ENCODE measurements at places on chromosomes 1 and 21.

- DNase-seq = no peak
Observed at GRCh38 chr21:43719748-43720538, 1.0 kb downstream of the PDXK start.

DNA sequence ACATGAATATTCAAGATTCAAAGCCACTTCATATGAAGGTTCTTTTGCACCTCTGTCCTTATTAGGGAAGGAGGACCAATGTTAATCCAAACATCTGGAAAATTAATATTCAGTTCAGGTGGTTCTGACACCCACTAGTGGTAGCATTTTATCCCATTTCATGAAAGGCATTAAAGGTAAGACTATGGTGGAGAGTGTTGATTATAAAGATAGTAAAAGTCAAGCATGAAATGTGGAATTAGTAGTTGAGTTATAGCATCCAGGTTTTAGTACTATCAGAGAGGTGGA, 17.5 kb upstream of the YTHDF2 start:
- DNase-seq = no peak

- DNase-seq = no peak
Observed at GRCh38 chr1:178768423-178768822, 43.4 kb downstream of the RALGPS2 start.

DNA sequence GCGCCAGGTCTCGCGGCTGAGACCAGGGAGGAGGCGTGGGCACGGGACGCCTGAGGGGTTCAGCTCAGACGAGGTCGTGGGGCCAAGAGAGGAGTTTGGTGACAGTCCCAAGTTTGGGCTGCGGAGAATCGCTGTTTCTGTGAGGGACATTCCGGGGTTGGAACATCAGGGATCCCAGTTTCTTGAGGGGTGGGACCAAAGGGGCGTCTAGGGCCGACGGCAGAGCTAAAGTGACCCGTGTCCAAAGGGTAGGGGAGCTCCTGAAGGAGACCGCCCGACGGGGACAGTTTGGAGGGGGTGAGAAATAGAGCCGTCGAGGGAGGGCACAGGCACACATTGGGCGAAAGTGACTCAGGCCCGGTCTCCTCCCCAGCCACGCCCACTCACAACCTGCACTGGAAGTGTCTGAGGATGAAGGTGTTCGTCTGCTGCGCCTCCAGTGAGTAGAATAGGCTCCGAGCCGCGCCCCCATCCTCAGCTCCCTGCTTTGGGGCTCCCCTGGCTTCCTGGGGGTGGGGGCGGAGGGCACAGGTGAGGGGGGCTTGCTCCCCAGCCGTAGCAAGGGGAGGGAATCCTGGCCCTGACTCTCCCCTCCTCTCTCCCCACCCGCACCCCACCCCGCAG, 7.0 kb downstream of the EFNA3 start:
- DNase-seq = peak; percentile 71

DNA sequence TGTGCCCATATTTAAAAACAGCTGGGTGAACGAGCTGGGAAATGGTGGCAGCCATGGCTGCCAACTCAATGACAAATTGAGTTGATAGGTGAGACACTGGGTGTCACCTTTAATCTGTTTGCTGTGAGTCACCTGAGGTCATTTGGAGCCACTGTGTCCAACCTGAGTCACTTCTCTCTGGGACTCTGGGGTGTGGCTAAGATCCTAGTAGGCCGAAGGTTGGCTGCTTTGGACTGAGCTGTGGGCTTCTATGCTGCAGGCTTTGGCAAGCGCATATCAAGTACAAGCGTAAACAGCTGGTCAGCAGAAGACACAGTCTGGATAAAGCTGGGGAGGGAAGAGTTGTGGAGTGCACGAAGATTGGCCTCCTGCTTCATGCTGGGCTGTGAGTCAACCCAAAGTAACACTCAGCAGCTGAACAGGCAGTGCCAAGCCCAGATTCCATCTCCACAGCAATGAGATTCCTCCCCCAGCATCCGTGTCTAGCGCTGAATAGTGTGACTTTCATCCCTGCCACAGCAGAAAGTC, 24.0 kb downstream of the TEX35 start:
- DNase-seq = peak; percentile 92

GRCh38 chr1:197850042-197850441, 52.4 kb upstream of the C1orf53 start:
- no peak for DNase-seq

GRCh38 chr21:41439248-41439647, 13.2 kb downstream of the MX1 start:
- peak; percentile 12 for DNase-seq

DNA sequence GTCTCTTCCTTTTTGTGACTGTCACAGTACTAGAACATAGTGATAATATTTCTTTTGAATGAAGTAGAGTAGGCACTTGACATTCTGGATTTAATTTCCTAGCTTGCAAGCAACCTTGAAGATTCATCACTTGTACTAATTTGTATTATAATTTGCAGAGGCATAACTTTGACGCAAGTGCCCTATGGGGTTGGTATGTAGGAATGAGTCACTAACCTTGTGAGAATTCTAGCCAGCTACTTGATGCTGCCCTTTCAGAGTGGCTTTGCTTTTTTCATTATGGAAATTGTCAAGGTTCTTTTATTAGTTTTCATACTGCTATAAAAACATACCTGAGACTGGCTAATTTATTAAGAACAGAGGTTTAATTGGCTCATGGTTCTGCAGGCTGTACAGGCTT, 13.7 kb upstream of the DPH5 start:
- DNase-seq = no peak

GRCh38 chr1:81506699-81507098, 294.0 kb upstream of the ADGRL2 start:
- DNase-seq = no peak

DNA sequence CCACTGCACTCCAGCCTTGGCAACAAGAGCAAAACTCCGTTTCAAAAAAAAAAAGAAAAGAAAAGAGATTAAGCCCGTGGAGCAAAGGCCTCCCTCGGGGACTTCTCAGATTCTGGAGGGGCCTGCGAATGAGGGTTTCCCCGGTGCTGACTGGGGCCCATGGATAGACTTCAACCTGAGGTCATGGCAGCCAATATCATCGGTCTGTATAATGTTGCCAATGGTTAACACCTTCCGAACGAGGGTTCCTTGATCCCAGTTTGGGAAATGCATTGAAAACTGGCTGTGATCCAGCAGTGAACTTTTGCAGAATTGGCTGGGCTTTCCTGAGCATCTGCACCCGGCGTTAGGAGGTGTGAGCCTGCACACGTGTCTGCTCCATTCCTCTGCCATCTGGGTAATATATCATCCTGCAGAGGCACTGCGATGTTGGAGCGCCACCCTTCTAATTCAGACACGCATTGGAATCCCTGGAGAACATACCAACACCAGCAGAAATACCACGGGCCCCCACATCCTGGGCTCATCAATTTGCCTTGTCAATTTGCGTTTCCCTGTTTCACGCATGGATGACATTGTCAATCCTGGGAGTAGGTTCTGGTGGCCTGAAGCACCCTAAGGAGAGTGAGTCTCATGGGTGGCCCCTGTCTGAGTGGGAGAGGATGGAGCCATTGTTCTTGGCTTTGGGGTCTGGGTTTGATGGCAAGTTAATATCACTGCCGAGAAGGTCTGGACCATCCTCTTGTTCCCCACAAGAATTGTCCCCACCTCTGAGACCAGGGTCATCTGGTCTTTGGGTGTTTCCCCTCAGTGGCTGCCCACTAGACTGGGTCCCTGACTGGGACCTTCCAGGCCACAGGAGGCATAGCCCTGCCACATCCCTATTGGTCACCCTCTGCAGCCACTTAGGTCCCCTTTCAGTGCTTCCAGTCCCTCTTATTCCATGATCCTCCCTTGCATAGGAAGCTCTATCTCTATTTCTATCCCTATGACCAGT, 441.0 kb downstream of the PTPRU start:
- DNase-seq = no peak

- no peak for DNase-seq
Observed at GRCh38 chr1:221276896-221277409, 397.7 kb downstream of the HLX start.

- DNase-seq = no peak
Observed at GRCh38 chr1:160459687-160460086, 59.3 kb downstream of the VANGL2 start.

DNA sequence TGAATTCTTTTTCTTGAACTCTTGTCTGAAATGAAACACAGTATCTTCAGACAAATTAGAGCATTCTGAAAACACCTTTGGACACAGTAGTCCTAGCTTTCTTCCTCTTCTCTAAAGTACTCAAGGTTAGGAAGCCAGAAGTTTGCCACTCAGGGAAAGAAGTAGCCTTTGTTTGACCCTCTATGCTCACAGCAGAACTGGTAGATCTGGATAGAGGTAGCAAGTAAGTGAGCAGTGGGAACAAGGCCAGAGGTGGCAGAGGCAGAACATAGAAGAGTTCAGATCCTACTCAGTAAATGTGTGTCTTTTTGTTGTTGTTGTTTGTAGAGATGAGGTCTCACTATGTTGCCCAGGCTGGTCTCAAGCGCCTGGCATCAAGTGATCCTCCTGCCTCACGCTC, 7.4 kb upstream of the PIGR start:
- no peak for DNase-seq

DNA sequence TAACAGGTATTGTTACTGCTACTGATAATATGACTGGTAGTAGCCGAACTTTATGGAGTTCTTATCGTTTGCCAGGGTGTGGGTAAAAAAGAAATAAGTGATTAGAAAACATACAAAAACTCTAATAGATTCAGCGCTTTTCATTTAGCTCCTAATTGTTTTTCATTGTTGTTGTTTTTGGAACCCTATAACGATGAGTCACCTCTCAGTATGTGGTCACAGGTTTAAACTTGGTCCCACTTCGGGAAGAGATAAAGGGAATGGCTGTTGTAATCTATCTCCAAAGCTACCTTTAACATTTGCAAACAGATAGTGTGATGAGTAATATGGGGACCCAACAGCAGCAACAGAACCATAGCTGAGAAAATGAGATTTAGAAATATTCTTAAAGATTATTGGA, 62.7 kb upstream of the BCL10 start:
- no peak for DNase-seq

DNA sequence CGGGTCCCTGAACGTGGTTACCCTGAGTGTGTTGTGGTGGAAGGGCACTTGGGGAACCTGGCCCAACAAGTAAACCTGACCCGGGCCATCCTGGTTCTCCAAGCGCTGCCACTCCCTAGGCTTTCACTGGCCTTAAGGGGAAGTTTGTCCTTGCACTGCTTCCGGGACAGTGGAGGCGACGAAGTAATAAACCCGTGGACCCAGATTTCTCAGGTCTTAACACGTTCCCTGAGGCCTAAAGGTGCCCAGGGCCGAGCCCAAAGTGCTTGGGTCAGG, 261 bp upstream of the CCDC24 start:
- DNase-seq = no peak

DNA sequence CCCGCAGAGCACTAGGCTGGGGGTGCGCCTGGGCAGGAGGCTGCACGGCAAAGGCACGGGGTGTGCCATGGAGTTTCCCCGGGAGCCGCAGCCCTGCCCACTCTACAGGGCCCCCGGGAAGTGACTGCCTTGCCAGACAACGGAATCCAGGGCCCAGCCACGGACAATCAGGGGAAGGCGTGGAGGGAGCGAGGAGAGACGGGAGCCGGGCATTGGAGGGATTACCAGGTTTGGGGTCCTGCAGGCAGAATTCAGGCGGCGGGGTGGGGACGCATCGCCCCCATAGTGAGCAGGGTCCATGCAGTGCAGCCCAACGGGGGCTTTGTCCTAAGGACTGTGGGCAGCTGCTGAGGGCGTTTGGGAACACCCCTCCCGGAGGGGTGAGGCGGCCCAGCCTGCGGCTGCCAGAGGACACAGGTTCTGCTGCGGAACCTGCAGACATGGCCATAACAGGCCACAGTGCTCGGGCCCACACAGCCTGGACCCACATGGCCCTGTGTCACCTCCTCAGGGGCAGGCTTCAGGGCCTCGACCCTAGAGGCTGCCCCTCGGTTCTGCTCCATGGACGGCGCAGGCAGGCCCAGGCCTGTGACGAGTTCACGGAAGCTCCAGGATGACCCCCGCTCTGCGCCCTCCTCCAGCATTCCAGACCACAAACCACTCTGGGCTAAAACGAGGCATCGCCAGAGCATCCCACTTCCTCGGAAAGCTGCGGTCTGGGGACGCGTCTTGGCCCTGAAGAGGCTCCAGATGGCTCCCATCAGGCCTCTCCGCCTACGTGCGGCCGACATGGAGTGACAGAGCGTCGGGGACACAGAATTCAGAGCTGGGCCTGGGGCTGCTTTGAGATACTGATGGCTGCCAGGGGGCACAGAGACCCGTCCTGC, 54.5 kb downstream of the COL6A1 start:
- peak; percentile 69 for DNase-seq

GRCh38 chr21:42918291-42918690, 7.1 kb downstream of the ERVH48-1 start:
- no peak for DNase-seq

DNA sequence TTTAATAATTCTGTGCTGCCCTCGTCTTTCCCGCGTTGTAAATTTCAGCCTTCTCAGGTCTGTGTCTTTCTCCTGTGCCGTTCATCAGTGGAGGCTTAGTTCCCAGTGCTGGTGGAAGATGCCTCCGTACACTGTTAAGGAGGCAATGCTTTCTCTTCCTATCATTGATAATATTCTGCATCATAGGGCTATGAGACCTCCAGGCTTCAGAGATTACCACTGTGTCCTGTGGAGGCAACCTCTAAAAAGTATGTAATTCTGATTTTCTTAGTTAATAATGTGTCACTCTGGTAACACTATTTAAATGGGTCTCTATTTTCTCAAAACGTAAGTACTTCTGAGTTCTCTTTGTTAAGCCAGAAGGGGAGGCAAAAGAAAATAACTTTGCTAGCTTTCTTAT, 538.3 kb downstream of the SMYD3 start:
- DNase-seq = no peak

DNA sequence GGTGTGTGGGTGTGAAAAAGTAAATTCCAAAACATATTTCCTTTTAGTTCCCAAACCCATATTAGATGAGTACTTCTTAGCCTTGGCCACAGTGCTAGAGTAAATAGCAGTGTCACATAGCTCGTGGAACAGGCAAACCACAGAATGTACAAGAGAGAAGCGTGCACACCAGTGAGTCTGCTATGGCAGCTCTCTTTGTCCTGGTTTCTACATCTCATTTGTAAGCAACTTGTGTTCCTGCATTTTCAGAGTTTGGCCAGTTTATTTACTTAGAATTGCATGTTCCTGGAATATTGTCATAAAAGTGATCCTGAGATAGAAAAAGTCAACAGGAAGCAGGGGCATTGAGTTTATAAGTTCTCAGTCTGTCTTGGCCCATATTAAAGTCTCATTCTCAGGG, 142.1 kb downstream of the DHRS3 start:
- DNase-seq = no peak

- DNase-seq = no peak
Observed at GRCh38 chr1:172637522-172637921, 21.4 kb upstream of the FASLG start.

DNA sequence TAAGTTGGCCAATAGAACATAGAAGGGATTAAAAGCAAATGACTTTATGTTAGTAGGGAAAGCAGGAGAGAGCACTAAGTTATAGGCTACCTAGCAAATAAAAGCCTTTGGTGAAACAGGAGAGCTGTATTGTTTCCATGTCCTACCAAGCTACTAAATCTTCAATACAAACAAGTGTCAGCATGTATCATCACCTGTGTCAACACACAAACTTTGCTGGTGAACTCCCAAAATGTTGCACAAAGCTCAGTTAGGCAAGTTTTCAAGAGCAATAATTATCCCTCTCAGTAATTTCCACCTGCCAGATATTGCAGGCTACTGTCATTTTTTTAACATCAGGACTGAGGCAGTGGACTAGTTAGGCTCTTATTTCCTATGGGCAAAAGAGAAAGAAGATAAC, 77.7 kb upstream of the ADAM30 start:
- DNase-seq = no peak

GRCh38 chr1:93979718-93980319, 70.6 kb upstream of the GCLM start:
- DNase-seq = peak; percentile 93
